ENCODE measurements at places on chromosomes 6 and 20. TPM values are rescaled to one million over a fixed set of nuclear protein-coding genes. Genes with fewer than 3 reads are reported as not detected.

ANKS1A gene
- 14.5 TPM for total RNA-seq

PSMB1 gene
- total RNA-seq = 127 TPM

TREM2 gene
- total RNA-seq = 3.0 TPM

AGPAT4 gene
- total RNA-seq = 47.9 TPM

GNAS-AS1 gene
- total RNA-seq = 0.49 TPM

AKAP12 gene
- total RNA-seq = 51.9 TPM

IP6K3 gene
- total RNA-seq = not detected

ZSCAN23 gene
- total RNA-seq = 10.8 TPM

HLA-DMB gene
- total RNA-seq = 0.49 TPM

C6orf58 gene
- 0.25 TPM for total RNA-seq

C6orf141 gene
- total RNA-seq = 0.74 TPM

OR2H1 gene
- not detected for total RNA-seq

MOG gene
- total RNA-seq = 0.25 TPM

FGD2 gene
- total RNA-seq = 2.2 TPM

FRMD1 gene
- not detected for total RNA-seq

IL20RA gene
- total RNA-seq = 0.25 TPM

NDUFAF5 gene
- 21.9 TPM for total RNA-seq

NR2E1 gene
- total RNA-seq = 10.8 TPM

CHRNA4 gene
- 22.4 TPM for total RNA-seq

SULF2 gene
- 36.4 TPM for total RNA-seq

ETV7 gene
- total RNA-seq = not detected

COL11A2 gene
- 1.2 TPM for total RNA-seq

GTSF1L gene
- total RNA-seq = not detected

C20orf141 gene
- total RNA-seq = not detected

MDFI gene
- total RNA-seq = 8.4 TPM

OR12D3 gene
- not detected for total RNA-seq

SLC22A16 gene
- total RNA-seq = 0.49 TPM
